ENCODE measurements at places on chromosomes 6 and 20. TPM values are rescaled to one million over a fixed set of nuclear protein-coding genes. Genes with fewer than 3 reads are reported as not detected.

GRCh38 chr6:32109114-32109764 lies at the start of gene TNXB:
Gene TNXB (minus strand): TSS chr6:32109338. CDS start chr6:32098198, 11,140 bp downstream.
- DNase-seq: no peak

DNA sequence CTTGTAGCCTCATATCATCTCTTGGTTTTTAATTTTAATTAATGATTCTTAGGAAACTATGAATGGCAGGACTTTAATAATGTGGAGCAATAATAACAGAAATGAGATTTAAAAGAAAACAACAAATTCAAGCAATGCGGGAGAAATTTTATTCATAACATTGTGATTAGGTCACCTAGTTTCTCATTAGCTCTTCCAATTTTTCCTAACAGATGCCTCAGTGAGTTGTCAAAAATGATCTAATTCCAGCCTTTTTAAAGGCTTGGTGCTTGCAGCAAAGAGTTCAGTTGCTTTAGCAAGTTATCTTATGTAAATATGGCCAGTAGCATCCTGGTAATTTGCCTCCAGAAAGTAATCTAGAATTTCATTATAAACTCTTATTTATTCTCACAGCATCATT lies 20.4 kb downstream of the PDE7B start:
- no peak for DNase-seq

DNA sequence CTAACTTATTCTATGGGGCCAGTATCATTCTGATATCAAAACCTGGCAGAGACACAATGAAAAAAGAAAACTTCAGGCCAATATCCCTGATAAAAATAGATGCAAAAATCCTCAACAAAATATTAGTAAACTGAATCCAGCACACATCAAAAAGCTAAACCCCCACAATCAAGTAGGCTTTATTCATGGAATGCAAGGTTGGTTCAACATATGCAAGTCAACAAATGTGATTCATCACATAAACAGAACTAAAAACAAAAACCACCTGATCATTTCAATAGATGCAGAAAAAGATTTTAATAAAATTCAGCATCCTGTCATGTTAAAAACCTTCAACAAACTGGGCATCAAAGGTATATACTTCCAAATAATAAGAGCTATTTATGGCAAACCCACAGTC lies 133.9 kb upstream of the SSTR4 start:
- no peak for DNase-seq

DNA sequence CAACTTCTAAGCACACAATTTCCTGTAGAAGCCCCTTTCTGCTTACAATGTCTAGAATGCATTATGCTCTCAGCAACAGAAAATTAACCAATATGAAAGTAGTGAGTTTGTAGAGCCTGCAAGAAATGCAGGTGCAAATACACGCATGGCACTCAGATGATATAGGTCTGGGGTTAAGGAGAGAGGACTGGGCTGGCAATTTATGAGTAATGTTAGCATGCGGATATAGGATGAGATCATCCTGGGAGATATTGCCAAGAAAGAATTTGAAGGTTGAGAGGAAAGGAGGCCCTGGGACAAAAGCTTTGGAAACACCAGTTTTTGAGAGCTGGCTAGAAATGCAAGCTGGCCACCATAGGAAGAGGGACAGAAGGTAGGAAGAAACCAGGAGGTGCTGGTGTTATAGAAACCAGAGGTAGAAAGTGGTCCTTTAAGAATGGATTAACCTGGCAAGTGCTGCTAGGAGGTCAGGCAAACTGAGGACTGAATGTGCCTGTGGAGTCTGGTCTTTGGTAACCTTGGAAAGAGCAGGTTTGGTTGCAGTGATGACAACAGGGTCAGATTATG lies 183.2 kb upstream of the MYLIP start:
- no peak for DNase-seq

DNA sequence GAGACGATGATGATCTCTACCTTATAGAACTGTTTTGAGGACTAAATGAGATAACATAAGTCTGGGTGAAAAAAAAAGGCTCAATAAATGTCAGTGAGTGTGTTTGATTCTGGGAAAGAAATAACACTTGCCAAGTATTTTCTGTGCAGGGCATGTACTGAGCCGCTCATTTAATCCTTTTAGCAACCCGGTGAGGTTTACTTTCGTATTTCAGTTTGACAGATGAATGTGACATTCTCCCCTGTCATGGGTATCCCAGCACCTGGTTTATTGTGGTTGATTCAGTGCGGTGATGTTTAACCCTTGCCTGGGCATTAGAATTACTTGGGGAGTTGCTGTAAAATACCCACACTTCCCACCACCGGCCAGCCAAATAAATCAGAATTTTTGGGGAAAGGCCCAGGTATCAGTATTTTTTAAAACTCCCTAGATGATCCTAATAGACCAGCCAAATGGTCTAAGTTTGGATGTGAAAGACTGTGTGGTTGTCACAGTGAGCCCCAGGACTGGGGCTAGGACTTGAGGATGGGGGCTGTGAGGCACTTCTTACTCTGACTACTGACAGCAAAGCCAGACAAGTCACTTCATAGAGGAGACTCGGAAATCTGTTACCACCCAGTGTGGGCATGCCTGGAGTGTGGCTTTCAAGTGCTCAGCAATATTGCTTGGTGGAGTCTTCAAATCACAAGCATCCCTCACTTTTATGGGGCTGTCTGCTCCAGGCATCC lies 100.2 kb upstream of the KCNG1 start:
- no peak for DNase-seq

GRCh38 chr20:6632187-6632586 lies 135.3 kb upstream of the BMP2 start:
- no peak for DNase-seq

PGC gene
- total RNA-seq: not detected

DNA sequence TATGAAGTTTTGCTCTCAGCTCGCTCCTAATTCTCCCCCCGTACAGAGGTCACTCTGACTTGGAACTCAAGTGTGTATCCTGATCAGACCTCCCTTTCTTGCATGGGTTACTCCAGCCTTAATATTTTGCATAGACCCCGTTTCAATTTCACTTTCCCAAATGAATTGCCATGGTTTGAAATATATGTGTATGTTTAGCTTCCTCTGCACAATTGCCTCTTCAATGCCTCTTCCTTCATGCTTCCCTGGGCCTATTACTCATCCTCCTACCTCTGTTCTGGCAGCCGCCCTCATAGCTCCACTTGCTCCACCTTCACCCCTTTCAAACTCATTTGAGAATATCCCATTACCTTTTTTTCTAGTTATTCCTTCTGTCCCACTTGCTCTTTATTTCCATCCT lies 90.0 kb upstream of the SAMD5 start:
- DNase-seq: no peak

DNA sequence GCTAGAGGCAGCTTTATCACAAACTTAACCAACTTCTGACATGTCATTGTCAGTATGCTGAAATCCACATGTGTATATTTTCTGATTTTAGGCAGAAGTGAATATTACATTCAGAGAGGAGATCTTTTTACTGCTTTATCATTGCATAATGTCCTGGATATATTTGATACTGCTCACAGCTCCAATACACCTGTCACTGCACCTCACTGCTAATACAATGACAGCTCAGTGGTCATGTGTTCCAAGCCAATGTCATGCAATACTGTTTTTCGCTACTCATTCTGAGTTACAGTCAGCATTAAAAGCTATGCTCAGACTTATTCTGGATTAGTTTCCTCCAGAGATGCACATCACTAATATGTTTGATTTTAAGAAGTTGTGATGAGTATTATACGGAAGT lies 1604.6 kb downstream of the HACE1 start:
- no peak for DNase-seq

RIPOR2 gene
- 17.8 TPM for total RNA-seq

GRCh38 chr6:138162955-138163575 lies 1.3 kb downstream of the ARFGEF3 start:
- DNase-seq: no peak

OOEP gene
- total RNA-seq: not detected

SRMS gene
- total RNA-seq: not detected
